PC-3 (cell line): ENCODE measurements at places on chromosomes 3 and 15. TPM values are rescaled to one million over a fixed set of nuclear protein-coding genes. Genes with fewer than 3 reads are reported as not detected.

The GNB4 gene
- 5.2 and 6.3 TPM in 2 replicates for total RNA-seq

The NDUFB5 gene
- 125 and 126 TPM in 2 replicates for total RNA-seq

The NRG4 gene
- total RNA-seq: 2.8 and 3.1 TPM in 2 replicates

The SERPINI1 gene
- 0.52 and 1.3 TPM in 2 replicates for total RNA-seq

The RYR3 gene
- not detected in 2 replicates for total RNA-seq

The CELSR3 gene
- 0.92 and 1.1 TPM in 2 replicates for total RNA-seq

DNA sequence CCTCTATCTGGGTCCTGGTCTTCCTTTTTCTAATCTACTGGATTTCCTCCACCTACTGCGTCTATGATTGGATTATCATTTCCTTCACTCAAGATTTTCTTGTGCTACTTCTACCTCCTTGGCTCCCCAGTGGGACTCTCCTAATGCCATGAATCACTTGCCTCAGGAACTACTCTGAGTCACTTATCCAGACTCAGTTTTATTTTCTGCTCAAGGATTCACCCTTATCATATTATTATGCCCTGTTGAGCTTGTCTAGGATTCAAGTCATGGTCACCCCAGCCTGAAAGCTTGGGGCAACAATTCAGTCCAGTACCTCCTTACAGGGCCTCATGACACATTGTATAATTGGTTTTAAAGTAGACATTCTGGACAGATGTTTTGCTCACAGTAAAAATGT is 968.1 kb downstream of the ROBO1 start:
- peaks cover 16% of the 10 kb centered on the region for H3K4me1 ChIP-seq
- H3K27ac ChIP-seq: no peak overlapping the region
- no peak overlapping the region for H3K4me3 ChIP-seq
- no peaks in the 10 kb centered on the region for H3K36me3 ChIP-seq
- no peak for DNase-seq

- no peak for DNase-seq
- no peaks in the 10 kb centered on the region for H3K36me3 ChIP-seq
- H3K4me3 ChIP-seq: no peak overlapping the region
- no peaks in the 10 kb centered on the region for H3K27me3 ChIP-seq
- H3K27ac ChIP-seq: no peak overlapping the region
Observed at GRCh38 chr3:169865176-169865767, 4.5 kb downstream of the LRRC31 start.

- H3K27me3 ChIP-seq: peaks cover 24% of the 10 kb centered on the region; the same call in 1 of the 2 replicates
- no peak overlapping the region for H3K27ac ChIP-seq
- no peak for DNase-seq
- no peaks in the 10 kb centered on the region for H3K4me1 ChIP-seq
- H3K36me3 ChIP-seq: no peaks in the 10 kb centered on the region
- H3K4me3 ChIP-seq: no peak overlapping the region
Observed at GRCh38 chr3:54759166-54759565, 168.7 kb downstream of the LRTM1 start.

GRCh38 chr3:172391592-172392302 is 56.5 kb downstream of the GHSR start:
- H3K4me3 ChIP-seq: no peak overlapping the region
- no peaks in the 10 kb centered on the region for H3K36me3 ChIP-seq
- H3K4me1 ChIP-seq: no peaks in the 10 kb centered on the region
- DNase-seq: no peak
- H3K27ac ChIP-seq: no peak overlapping the region

- peaks cover 26% of the 10 kb centered on the region; the same call in 1 of the 2 replicates for H3K27me3 ChIP-seq
- H3K27ac ChIP-seq: no peak overlapping the region
- peak; percentile 61 for DNase-seq
- no peaks in the 10 kb centered on the region for H3K4me1 ChIP-seq
Observed at GRCh38 chr3:173411375-173411973, 13.9 kb downstream of the NLGN1 start.

DNA sequence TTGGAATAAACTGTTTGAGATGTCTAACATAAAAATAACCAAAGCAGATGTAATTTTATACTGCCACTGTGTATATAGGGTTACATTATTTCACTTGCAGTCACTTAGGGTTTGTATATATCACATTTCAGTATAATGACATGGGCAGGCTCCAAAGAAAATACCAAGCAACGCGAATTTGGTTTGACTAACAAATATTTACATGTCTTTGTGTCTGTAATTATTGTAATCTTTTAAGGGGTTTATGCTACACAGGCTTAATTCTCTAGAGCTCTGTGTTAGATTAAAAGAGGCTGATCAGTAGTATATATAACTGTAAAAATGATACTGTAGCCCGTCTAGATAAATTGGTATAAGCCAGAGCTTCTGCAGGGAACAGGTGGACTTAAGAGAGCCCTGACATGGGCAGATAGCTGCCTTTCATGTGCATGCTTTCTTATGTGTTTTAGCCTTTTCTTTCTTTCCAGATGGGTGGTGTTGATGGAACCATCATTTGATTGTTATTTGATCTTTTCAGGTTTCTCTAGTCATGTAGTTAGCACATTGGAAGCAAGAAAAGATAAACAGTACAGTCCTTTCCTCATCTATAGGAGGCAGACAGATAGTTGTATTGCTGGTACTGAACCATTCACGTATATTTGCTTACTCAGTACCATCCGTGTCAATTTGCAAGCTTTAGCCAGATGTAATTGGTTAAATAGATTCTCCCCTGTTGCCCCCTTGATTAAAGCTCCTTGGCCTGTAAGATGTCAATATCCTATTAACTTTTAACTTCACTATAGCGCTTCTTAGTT is 86.1 kb downstream of the GALK2 start:
- no peak for DNase-seq
- no peak overlapping the region for H3K27ac ChIP-seq
- H3K27me3 ChIP-seq: no peaks in the 10 kb centered on the region
- H3K4me3 ChIP-seq: no peak overlapping the region
- no peaks in the 10 kb centered on the region for H3K4me1 ChIP-seq
- H3K36me3 ChIP-seq: no peaks in the 10 kb centered on the region

- H3K27me3 ChIP-seq: no peaks in the 10 kb centered on the region
- no peak for DNase-seq
- no peak overlapping the region for H3K27ac ChIP-seq
- H3K4me3 ChIP-seq: no peak overlapping the region
- H3K36me3 ChIP-seq: no peaks in the 10 kb centered on the region
Observed at GRCh38 chr15:69661871-69662644, 209.4 kb downstream of the RPLP1 start.

DNA sequence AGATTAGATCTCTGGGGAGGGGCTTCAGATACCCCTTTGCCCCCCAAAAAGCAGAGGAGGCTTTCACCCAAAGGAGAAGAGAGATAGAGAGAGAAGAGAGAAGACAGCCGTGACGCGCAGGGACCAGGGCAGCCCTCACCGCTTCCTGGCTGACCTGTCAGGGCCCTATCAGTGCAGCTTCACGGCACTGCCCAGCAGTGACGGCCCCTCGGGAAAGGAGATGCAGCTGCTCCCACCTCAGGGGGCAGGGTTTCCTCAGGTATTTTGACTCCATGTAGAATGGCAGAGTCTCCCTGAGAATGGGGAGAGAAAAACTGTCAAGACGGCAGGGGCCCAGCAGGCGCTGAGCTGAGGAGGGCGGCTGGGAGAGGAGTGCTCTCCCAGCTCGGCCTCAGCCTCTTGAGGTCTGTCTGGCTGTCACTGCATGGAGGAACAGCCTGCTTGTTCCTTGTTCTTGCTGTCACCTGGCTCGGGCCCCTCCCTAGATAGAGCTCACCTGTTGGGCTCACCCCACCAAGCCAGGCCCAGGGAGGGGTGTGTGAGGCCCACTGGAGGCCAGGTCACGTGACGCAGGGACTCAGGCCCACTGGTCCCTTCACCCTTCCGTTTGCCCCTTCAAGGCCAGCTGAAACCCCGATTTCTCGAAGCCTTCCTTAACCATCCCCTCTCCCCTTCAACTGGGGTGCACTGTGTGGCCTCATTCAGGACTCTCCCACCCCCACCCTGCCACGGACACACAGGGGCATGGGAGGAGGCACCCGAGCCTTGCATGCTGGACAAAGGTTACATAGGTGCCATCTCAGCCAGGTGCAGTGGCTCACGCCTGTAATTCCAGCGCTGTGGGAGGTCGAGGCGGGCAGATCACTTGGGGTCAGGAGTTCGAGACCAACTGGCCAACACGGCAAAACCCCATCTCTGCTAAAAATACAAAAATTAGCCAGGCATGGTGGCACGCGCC is 28.2 kb downstream of the LOXL1 start:
- no peak overlapping the region for H3K4me3 ChIP-seq
- no peaks in the 10 kb centered on the region for H3K27me3 ChIP-seq
- DNase-seq: no peak
- H3K36me3 ChIP-seq: peaks cover 13% of the 10 kb centered on the region

- no peaks in the 10 kb centered on the region for H3K4me1 ChIP-seq
- no peaks in the 10 kb centered on the region for H3K36me3 ChIP-seq
- H3K27me3 ChIP-seq: no peaks in the 10 kb centered on the region
- H3K27ac ChIP-seq: no peak overlapping the region
- H3K4me3 ChIP-seq: no peak overlapping the region
Observed at GRCh38 chr3:75272691-75273090, 391.4 kb upstream of the FRG2C start.

- peaks cover 11% of the 10 kb centered on the region for H3K4me1 ChIP-seq
- no peaks in the 10 kb centered on the region for H3K36me3 ChIP-seq
- H3K27ac ChIP-seq: no peak overlapping the region
Observed at GRCh38 chr3:131568460-131568859, 65.7 kb upstream of the MRPL3 start.

- no peak for DNase-seq
- H3K27me3 ChIP-seq: no peaks in the 10 kb centered on the region
- H3K27ac ChIP-seq: no peak overlapping the region
- no peaks in the 10 kb centered on the region for H3K4me1 ChIP-seq
- no peaks in the 10 kb centered on the region for H3K36me3 ChIP-seq
Observed at GRCh38 chr3:70703305-70704102, 391.1 kb upstream of the MDFIC2 start.
